ENCODE measurements at places on chromosomes 7 and 10.

DNA sequence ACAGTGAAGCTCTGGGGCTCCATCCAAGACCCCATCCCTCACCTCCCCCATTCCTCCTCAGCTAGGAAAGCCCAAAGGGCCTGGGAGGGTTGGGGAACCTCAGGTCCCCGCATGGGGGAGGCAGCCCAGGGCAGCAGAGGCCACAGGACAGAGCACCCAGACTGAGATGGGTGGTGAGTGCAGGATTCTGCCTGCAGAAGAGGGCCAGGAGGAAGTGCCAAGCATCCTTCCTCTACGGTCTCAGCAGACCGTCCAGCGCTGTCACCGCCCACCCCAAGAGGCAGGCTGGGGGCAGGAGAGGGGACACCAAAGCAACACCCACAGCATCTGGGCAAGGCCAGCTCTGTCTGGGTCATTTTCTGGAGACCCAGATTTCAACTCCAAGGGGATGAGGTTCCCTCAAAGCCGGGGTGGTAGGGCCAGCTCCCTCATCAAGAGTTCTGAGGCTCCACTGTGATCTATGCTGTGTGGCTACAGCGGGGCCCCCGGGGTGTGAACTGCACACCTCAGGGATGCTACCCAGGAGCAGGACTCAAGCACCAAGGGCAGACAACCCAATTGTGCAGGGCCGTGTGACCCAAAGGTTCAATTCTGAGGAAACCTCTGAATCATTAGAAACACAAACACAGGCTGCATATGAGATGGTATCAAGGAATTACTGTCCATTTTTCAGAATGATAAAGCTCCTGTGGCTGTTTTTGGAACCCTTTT lies 46.8 kb downstream of the CAMK2B start:
- DNase-seq, result no peak

GRCh38 chr10:16965344-16965616 lies 148.1 kb upstream of the RSU1 start:
- DNase-seq, result no peak

- no peak for DNase-seq
These were observed 63.4 kb upstream of the AQP1 start for GRCh38 chr7:30848121-30848855.

DNA sequence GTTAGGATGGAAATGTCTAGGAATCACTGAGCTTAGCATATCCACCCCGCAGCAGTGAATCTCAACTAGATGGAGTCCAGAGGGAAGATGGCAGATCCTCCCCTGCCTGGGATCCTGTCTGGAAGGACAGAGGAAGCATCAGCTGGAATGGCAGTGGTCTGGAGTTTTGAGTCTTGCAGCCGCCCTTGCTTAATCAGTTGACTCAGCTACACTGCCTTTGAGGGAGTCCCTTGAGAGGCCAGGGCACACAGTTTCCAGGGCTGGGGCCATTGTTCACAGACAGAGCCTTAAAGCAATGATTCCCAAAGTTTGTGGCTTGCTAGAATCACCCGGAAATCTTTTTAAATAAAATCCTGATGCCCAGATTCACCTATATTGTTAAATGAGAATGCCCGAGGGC lies 128.1 kb downstream of the NT5C2 start:
- DNase-seq, result no peak

- no peak for DNase-seq
These were observed 17.4 kb upstream of the ZNF273 start for GRCh38 chr7:64885520-64886240.

DNA sequence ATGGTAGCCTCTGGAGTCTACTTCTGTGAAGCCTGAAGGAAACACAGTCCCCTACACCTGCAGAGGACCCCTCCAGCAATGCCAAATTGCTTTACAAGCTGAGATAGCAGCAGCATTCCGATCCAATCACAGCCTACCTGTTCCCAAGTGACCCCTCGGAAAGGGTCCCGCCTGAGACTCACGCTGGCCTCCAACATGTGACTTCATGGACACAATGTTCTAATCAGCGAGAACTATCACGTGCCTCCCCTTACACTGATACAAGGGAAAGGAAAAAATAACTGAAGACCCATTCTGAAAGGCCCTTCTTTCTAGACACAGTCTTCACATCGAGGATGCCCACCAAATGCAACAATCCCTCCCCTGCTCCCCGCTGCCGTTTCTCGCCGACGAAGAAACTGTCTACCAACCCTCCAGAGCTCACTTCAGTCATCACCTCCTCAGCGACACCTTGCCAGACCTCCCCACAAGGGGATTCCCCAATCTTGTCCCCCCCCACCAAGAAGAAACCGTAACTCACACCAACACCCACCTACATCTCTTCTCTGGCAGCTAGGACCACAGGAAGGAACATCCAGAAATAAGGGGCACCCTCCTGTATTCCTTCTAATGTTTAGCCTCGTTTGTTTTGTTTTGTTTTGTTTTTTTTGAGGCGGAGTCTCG lies 1.8 kb downstream of the SNX8 start:
- DNase-seq, result no peak

DNA sequence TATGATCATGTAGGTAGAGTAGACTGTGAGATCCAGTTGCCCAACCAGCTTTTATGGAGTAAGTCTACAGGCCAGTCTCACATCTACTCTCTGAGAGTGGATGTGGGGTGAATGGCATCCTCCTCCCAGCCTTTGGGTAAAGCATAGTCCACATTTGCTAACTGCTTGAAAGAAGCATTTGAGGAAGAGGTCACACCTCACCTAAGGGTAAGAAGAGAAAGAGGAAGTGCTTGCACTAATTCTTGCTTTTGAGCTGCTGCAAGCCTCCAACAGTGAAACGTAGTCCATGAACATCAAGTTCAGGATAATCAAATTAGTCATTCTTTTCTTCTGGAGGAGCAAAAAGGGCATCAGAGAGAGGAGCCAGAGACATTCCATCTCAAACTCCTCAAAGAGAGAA lies 93.9 kb upstream of the AGR3 start:
- DNase-seq, result no peak

- DNase-seq, result no peak
These were observed 57.7 kb upstream of the DNAJB6 start for GRCh38 chr7:157278791-157279724.

DNA sequence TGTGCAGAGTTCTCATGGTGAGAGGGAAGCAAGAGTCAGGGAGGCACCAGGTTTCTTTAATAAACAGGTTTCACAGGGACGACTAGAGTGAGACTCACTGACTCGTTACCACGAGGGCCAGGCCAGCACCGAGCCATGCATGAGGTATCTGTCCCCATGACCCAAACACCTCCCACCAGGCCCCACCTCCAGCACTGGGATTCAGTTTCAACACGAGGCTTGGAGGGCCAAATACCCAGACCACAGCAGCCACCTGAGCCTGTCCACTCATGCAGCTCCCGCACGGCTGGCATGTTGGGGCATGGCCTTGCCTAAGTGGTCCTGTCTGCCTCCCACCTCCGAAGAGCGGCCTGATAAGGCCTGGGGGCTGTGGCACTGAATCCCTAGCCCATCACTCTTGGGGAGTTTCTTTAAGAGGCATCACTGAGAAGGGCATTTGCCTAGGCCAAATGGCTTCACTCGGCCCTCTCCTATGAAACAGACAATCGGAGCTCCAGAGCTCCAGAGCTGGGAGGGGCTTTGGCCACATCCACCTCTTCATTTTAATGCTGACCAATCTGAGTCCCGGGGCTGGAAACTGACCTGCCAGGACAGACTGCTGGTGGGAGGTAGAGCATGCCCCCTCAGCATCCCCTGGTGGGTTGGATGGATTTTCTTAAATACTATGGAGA lies 157.8 kb downstream of the DNAJB6 start:
- DNase-seq, result no peak

GRCh38 chr7:115447495-115447894 lies 525.6 kb downstream of the MDFIC start:
- DNase-seq, result no peak

All from Caki2 (cell line).